ENCODE measurements at places on chromosomes 7 and 10. TPM values are rescaled to one million over a fixed set of nuclear protein-coding genes. Genes with fewer than 3 reads are reported as not detected.
A peak's percentile ranks its signal among the peaks of the same experiment; 100 is the strongest.

Gene ACHE
- total RNA-seq = not detected

DNA sequence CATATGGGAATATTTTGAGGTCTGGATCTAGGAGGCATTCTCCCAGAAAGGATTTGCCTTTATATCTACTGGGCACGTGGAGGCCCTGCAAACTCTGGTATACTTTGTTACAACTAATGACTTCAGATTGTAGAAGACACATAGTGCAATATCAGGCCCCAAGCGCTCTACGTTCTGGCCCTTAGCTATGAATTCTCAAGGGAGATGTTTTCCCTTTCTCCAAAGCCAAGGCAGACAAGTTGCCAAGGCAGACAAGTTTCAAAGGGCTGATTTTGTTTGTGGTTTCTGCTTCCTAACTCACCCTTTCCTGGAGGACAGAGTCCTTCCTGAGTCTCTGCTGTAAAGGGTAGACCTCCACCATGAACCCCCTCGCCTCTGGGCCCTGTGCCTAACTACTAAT is 99.4 kb upstream of the CTTNBP2 start:
- no peak for DNase-seq

Gene SH2D4B
- 0.15 TPM for total RNA-seq

Gene OR2A5
- total RNA-seq = not detected

Gene ATP6V0A4
- total RNA-seq = 0.23 TPM

Gene CROT
- total RNA-seq = 9.5 TPM

GRCh38 chr10:31000071-31000782 is 31.4 kb downstream of the ZNF438 start:
- DNase-seq = no peak

GRCh38 chr10:51487576-51487975 is 211.8 kb downstream of the CSTF2T start:
- DNase-seq = no peak

DNA sequence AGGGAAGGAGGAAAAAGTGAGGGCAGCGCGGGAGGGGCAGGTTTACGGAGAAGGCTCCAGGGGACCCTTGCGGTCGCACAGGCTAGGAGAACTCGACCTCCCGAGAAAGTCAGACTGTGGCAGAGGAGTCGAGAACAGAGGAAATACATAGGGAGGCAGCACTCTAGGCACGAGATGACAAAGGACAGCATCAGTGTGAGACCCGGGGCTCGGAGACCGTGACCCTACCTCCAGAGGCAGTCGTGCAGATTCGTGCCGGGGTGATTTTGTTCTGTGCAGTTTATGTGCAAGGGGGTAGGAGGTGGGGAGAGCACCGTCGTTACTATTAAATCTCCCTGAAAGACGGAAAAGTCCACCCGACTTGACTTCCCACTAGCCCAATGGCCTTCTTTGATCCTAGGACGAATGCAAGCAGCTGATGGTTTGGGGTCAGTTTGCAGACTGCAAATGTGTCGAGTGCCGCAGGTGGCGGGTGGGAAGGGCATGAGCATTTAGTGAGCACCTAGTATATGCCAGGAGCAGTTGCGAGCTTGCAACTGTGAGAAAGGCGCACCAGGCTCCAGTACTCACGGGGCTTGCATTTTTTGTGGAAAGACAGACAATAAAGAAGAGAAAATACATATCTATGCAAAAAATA is 674 bp upstream of the OSBPL3 start:
- DNase-seq = peak; percentile 57

Gene FAM131B
- 1.2 TPM for total RNA-seq

- peak; percentile 89 for DNase-seq
Measured at GRCh38 chr7:32846630-32847225, 44.8 kb downstream of the KBTBD2 start.

DNA sequence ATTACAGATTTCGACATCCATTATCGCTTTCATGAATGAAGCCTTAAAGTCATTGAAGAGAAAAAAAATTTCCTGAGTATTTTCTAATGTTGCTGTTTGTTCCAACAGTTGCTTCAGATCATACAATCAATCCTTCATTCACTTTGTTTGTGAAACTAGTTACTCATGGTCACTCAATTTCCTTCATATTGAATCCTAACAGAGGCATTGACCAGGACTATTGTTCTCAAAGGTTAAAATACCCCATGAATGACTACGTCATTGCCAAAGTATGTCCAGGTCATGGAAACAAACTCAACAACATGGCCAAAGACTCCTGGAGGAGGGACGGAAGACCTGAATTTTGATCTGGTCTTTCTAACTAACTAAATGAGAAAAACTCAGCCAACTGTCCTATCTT is 54.0 kb upstream of the ABCB5 start:
- DNase-seq = no peak

- DNase-seq = no peak
Measured at GRCh38 chr7:39085590-39086049, 107.9 kb downstream of the POU6F2 start.

- DNase-seq = no peak
Measured at GRCh38 chr10:97022616-97023015, 163.1 kb downstream of the SLIT1 start.

DNA sequence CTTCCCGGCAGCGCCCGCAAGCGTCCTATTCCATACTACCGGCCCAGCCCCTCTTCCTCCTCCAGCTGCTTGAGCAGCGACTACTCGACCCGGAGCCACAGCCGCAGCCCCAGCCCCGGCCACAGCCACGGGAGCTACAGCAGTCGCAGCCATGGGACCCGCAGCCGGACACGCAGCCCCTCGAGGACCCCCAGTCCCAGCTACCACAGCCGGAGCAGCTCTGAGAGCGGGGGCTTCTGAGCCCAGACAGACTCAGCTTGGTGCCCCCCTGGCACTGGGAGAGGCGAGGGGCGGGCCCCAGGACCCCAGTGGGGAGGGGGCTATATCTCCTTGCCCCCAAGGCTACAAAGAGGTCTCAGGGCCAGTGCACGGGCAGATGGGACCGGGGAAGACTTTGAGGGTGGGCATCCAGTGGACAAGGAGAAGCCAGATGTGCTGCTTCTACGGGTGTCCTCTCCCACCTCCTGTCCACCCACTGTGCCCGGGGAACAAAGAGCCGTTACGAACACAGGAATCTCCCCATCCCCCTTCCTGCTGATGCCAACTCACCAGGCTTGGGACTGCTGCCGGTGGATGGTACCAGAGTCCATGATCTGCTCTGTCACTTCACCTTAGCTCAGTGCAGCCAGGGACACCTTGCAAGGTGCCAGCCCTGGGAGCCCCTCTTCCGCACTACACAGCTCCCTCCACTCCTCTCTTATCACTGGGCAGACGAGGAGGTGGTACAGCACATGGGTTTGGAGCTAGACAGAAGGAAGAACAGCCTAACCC is 16.7 kb upstream of the HSPB1 start:
- DNase-seq = no peak

DNA sequence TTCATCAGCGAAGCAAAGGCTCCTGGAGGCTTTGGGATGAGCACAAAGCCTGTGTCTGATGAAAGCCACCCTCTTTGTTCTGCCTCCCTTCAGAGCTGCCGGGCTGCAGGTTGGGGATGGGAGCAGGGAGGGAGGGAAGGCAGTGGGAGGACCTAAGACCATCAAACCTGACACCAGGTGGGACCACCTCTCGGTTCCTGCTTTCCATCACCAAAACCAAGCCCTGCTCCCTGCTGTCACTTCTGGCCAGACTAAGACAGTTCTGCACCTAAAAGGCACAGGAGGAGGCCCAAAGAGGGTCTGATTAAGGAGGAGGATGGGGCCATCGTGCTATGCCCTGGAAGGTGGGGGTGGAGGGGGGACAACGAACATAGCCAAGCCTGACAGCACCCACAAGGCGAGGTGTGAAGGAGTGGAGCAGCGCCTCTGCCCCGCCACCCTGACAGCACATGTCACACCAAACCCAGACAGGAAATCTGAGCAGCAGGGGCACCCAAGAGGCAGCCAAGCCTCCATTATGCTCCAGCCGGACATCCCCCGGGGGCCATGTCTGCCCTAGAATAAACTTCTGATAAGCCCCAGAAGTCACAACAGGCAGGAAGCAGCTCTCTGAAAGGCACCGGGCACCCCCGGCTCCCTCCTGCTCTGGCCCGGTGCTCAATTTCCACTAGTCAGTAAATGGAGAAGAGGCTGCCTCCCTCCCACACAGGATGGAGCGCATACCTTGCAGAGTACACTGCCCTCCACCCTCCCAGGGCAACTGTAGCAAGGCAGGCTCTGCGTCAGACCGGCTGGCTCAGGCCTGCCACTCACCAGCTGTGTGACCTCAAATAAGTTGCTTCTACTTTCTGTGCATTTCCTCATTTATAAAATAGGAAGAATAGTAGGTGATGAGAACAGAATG is 48.9 kb downstream of the DLG5 start:
- peak; percentile 21 for DNase-seq

DNA sequence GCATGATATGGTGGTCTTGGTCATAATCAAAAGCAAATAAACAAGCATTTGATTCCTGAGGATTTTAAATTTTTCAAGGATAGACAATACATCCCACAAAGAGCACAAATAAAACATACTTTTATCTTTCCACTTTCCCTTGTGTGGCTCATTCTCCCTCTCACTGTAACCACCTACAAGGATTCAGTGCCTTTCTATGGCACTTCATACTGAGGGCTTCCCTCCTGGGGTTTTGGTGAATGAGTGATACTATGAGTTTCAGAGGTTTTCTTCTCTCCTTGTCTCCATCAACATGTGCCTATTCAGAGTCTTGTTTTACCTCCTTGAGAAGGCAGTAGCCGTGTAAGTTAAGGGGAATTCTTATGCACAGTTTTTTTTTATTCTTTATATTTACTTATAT is 296.0 kb upstream of the TEX47 start:
- no peak for DNase-seq

DNA sequence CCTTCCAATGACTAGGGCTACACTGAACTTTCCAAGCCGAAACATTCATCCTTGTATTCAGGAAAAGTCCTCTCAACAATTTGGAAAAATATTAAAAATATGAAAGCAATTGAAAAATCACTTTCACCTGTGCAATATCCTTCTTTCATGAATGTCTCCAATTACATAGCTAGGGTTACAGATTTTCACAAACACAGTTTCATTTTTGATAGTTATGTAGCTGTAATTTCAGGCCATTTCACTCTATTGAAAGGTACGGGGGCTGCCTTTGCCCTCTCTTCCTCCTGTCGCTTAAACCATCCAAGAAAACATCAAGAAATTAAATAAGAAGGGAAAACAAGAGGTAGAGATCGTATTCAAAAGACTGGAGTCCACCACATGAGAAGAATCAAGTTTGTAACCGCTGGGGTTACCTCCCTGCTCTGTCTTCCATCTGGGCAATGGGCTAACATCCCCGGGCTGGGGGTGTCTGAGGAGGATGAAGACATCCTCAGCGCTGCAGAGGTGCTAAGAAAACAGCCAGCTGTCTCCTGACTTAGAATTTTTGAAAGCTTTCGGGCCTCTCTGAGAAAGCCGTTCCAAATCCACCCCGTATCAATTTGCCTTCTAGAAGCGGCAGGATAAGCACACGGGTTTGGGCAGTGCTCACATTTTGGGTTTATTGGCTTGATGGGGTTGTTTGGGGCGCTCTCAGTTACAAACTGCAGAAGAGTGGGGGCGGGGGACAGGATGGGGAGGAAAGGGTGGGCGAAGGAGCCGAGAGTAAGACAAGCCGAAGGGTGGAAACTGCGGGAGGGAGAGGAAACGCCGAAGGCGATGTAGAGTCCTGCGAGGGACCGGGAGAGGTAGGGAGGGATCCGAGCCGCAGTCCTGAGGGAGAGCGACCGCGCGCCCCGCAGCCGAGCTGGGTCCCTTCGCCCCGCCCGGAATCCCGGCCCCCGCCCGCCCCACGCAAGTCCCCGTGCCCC is 24.3 kb upstream of the VAX1 start:
- DNase-seq = no peak

- DNase-seq = no peak
Measured at GRCh38 chr7:28617308-28617880, 205.1 kb downstream of the CREB5 start.

GRCh38 chr10:48390933-48391845 is 84.7 kb downstream of the MAPK8 start:
- no peak for DNase-seq

DNA sequence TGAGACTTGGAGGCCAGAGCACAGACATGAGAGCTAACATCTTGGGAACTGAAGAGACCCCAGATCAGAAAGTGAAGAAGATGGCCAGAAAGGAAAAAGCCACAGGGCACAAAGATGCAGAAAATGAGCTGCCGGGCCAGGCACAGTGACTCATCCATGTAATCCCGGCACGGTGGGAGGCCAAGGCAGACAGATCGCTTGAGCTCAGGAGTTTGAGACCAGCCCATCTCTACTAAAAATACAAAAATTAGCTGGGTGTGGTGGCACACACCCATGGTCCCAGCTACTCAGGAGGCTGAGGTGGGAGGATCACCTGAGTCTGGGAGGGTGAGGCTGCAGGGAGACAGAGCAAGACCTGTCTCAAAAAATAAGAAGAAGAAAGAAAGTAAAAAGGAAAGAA is 81.4 kb upstream of the MGMT start:
- no peak for DNase-seq

DNA sequence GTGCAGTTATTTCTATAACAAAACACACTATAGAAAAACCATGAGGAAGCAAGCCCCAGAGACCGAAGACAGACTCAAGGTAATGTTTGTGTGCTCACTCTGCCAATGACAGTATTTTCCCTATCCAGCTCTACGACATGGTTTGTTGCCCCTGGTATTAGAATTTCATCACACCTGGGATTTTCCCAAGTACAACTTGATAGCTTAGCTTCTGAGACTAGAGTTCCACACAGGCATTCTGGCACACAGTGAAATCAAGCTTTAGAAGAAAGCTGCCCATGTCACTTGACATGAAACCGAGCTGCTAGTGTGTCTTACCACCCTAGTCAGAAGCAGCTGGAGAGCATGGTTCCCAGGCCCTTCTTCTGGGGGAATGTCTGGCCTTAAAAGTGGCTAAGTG is 44.1 kb upstream of the AKR1E2 start:
- no peak for DNase-seq

DNA sequence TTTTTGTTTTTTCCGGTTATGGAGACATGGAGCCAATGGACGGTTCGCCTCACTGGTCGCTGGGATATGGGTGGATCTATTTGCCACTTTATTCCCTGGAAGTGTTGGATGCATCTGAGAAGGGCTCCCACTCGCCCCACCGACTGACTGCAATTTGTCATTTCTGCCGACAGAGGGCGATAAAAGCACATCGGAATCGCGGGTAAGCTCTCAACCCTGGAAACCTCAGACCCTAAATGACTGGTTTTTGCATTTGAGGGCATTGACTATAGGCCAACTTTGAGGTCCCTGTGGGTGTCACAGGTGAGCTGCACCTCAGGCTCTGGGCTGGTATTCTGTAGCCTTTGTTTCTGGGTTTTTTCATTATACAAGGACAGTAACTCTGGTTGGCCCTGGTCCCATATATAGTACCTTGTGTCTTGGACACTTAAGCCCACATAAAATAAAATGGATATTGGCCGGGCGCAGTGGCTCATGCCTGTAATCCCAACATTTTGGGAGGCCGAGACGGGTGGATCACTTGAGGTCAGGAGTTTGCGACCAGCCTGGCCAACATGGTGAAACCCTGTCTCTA is 11.9 kb upstream of the OPALIN start:
- DNase-seq = peak; percentile 48

DNA sequence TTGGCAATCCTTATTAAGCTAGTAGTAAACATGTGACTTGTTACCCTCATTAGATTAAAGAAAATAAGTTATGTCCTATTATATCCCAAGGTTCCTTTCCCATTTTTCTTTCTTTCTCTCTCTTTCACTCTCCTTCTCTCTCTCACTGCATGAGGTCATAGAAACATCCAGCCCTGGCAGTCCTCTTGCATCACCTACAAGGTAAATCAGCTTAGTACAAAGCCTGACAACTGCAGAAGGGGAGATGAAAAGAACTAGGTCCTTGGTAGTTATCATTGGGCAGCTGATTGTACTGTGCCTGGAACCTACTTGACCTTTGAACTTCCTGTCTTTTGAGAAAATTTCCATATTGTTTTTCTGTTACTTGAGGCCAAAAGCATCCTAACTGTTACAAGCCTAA is 307.9 kb upstream of the SP8 start:
- DNase-seq = no peak

Gene ADRB1
- total RNA-seq = 0.20 TPM

All from activated CD4-positive, alpha-beta memory T cell treated with anti-CD3 and anti-CD28 coated beads, Interleukin-2, amount 10 ng/mL, durations not matched to agents 7 days and 5 days (primary cell).